NCI-H2107 (cell line): ENCODE measurements at places on chromosomes 16 and 17.

GRCh38 chr16:1834096-1834495 lies 7.1 kb downstream of the FAHD1 start:
- no peak for DNase-seq

GRCh38 chr16:77888871-77889270 lies 100.5 kb downstream of the VAT1L start:
- DNase-seq: no peak

DNA sequence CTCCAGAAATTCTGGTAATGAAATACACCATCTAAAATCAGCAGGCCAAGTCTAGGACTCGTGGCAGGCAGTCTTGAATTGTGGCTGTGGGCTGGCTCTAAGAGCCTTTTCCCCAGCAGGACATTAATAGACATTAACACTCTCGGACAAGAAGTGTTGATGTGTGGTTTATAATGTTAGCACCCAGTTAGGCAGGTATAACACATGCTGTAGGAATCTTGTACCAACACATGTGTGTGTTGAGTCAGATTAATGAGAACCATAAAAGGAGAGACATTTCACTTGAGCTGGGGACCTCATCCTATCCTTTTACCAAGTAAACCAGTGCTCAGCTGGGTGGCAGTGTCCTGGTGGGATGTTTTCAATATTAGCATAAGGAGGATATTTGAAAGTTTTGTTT lies 264.5 kb downstream of the FTO start:
- no peak for DNase-seq

DNA sequence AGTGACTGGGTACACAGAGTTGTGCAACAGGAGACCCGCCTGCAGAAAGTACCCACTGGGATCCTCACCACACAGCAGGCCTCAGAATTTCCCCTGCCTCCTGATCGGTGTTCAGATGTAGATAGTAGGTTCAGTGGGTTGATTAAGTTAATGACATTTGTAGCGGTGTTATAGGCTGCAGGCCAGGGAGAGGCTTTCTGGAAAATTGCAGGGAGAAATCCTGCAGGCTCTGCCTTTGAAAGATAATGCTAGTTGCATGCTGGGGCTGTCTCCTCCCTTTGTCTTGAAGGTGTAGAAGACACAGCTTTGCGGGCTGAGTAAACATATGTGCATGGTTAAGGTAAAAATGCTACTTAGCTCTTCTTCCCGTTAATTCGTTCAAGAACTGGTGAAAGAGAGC lies 406.3 kb upstream of the RBFOX1 start:
- DNase-seq: no peak

DNA sequence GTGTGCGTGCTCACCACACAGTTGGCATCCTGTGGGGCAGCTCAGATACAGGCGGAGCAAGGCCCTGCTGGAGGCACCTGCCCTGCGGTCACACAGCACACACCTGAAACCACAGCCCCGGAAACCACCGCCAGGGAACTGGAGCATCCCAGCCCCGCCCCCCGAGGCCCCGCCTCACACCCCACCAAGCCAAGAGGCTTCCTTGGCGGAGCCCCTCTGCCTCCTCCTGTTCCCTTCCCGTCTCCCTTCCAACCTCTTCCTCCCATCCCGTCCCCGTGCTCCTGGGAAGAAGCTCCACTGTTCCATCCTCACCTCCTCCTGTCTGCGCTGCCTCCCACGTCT lies 205.5 kb downstream of the NTN1 start:
- DNase-seq: no peak

DNA sequence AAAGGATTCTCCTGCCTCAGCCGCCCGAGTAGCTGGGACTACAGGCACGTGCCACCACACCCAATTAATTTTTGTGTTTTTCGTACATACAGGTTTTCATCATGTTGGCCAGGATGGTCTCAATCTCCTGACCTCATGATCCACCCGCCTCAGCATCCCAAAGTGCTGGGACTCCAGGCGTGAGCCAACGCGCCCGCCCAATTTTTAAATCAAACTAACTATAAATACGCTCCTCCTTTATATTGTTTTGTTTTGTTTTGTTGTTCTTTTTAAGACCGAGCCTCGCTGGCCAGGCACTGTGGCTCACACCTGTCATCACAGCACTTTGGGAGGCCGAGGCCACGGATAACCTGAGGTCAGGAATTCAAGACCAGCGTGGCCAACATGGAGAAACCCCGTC lies 1.9 kb upstream of the UTP6 start:
- no peak for DNase-seq

DNA sequence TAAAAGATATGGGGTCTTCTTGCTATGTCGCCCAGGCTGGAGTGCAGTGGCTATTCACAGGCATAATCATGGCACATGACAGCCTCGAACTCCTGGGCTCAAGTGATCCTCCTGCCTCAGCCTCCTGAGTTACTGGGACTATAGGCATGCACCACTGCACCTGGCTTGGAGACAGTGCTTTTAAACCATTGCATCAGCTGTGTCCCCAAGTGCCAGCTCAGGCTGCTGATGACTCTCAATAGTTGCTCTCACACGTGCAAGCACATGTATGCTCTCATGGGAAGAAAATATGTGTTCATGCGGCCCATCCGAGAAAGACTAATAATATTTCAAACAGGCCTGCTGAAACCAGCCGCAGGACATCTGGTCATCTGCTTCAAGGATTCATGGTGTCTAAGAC lies 8.8 kb downstream of the CCL16 start:
- DNase-seq: no peak

GRCh38 chr16:85086347-85087291 lies 25.7 kb downstream of the CIBAR2 start:
- DNase-seq: peak; percentile 27

DNA sequence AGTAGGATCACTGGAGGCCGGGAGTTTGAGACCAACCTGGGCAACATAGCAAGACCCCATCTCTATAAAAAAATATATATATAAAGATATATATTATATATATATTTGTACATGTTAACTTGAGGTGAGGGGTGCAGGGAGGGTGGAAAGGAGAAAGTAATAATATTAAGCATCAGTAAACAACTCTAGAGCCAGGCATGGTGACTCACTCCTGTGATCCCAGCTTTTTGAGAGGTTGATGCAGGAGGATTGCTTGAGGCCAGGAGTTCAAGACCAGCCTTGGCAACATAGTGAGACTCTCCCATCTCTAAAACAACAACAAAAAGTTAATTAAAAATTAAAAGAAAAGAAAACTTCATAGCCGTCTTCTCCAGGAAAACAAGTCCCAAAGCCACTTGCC lies 61.7 kb upstream of the SMURF2 start:
- no peak for DNase-seq
